Stimulated activated CD8-positive, alpha-beta memory T cell treated with anti-CD3 and anti-CD28 coated beads, Interleukin-2, amount 100 ng/mL, for 1 hour (primary cell): ENCODE measurements at places on chromosomes 11 and 22.

- DNase-seq = no peak
These were observed 590.2 kb upstream of the B3GAT1 start for GRCh38 chr11:135002236-135002635.

- DNase-seq = no peak
These were observed 548 bp downstream of the FDXACB1 start for GRCh38 chr11:111878385-111878848.

- no peak for DNase-seq
These were observed 54.3 kb downstream of the SYTL2 start for GRCh38 chr11:85756401-85757200.

- DNase-seq = no peak
These were observed 2.6 kb upstream of the NAALADL1 start for GRCh38 chr11:65060913-65061408.

GRCh38 chr11:124415356-124415923 lies 9.2 kb downstream of the OR8B4 start:
- no peak for DNase-seq

- no peak for DNase-seq
These were observed 16.2 kb downstream of the ATM start for GRCh38 chr11:108239076-108239475.
